GM23248 (cell line): ENCODE measurements at places on chromosomes 5 and 9.

DNA sequence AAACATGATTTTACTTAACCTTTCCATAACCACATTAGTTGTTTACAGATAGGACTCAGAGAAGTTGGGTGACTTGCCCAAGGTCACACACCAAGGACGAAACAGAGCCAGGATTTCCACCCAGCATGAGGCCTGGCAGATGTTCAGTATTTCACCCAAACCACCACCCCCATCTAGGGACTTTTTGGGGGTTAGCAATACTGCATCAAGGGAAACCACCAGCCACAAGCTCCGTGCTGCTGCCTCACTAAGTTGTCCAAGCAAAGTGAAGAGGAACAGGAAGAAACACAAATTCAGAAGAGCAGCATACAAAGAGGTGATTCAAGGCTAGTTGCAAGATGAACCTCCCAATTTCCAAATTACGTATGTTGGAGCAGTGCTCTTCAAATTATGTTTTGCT, 219.6 kb upstream of the RORB start:
- DNase-seq, result no peak

DNA sequence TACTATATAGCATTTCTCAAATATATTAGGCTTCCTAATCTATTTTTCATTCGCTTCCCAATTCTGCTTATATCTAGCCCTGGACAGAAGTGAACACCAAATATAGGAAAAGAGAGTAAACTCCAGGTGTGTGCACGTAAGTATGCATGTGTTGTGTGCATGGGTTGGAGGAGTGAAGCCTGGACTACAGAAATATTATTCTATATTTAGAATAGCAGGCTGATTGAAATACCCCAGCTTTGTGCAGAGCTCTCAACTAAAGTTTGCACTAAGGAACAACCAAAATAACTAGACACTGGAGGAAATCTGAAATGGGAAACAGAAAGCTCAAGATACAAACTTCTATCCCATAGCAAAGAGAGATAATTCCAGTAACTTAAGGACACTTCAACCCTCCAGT, 198.8 kb downstream of the MARCHF11 start:
- DNase-seq, result no peak

DNA sequence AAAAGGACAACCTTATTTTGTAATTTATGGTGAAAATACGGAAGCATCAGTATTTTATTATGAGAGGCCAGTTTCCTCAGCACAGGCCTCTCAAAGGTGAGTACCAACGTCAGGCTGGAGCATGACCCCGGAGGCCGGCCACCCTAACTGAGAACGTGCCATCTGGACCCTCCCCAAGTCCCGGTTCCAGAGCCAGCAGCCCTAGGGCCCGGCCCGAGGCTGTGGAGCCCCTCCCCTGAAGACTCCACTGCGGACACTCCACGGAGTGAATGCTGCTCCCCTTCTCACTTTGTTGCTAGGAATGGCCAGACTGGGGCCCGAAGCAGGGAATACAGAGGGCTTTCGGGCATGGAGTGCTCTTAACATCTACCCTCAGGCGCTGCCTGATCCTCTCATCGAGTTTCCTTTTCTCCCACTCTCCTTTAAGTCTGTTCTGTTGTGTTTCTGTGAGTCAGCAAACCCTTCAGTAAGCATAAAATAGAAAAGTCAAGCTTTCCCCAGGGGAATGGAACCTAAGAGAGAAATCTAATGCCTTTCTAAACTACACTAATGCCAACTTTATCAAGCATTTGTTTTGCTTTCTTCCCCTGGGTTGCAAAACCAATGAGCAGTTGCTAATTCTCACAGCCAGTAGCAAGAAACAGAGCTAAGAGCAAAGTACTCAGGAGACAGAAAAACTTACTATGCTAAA, 4.5 kb downstream of the BRD9 start:
- DNase-seq, result no peak

DNA sequence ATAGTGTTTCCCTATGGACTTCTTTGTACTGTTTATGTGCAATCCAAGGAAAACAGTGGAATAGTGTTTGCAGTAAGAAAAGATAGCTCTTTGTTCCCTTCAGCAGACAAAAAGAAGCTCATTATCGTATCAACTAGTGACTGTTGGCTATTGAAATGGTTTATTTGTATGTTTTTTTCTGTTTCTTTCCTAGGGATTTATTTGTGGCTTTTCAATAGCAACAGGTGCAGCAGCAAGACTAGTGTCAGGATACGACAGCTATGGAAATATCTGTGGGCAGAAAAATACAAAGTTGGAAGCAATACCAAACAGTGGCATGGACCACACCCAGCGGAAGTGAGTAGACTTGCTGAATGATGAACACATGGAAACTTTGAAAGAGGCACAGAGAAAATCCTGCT, 65.1 kb downstream of the SLC44A1 start:
- peak; percentile 78 for DNase-seq

GRCh38 chr9:72401396-72401795, 36.4 kb upstream of the ZFAND5 start:
- no peak for DNase-seq

DNA sequence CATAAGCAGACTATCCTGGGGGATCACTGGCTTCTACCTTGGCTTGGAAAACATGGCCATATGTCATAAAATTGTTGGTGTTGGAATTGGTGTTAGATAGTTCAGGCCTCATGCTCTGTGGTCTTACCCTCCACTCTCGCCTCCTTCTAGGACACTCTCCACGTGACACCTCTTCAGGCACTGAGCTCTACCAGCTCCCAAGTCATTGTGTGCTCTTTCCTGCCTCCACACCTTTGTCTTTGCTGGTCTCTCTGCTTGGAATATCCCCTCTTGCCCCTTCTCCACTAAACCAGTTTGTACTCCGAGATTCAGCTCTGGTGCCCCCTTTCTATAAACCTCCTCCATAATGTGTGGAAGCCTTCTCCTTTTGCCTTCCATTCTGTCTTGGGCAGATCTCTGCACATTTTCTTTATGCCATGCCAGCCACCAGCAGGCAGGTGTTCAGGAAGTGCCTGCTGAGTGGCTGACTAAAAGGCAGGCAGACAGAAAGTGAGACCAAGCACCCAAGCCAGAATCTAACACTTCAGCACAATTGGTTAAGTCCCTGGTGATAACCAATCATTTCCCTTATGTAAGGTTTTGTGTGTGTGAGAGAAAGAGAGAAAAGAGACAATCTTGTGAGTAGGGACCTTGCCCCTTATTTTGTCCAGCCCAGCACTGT, 37.7 kb downstream of the SAR1B start:
- no peak for DNase-seq

GRCh38 chr9:108158236-108158995, 668.8 kb upstream of the KLF4 start:
- no peak for DNase-seq

DNA sequence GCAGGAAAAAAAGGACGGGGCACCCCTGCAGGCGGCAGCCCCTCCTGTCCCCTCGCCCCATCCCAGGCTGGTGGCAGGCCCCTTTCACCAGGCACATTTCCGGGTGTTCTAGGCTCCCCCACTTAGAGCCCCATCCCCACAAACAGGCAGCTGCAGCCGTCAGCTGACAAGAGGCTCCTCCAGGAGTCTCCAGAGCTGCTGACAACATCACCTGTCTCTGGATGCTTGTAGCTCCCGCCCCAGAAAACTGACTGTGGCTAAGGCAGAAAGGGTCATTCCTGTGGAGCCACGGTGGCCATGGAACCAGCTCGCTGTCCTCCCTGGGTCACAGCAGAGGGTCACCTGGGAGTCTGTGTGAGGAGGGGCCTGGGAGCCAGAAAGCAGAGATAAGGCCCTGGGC, 50.9 kb downstream of the HMCN2 start:
- DNase-seq, result no peak

GRCh38 chr9:25282946-25283345, 395.3 kb downstream of the TUSC1 start:
- no peak for DNase-seq

GRCh38 chr5:42423285-42424165, at the start of gene GHR:
TSS of gene GHR (plus strand) at chr5:42423439. CDS start at chr5:42565875, 142,436 bp downstream.
- peak; percentile 95 for DNase-seq

DNA sequence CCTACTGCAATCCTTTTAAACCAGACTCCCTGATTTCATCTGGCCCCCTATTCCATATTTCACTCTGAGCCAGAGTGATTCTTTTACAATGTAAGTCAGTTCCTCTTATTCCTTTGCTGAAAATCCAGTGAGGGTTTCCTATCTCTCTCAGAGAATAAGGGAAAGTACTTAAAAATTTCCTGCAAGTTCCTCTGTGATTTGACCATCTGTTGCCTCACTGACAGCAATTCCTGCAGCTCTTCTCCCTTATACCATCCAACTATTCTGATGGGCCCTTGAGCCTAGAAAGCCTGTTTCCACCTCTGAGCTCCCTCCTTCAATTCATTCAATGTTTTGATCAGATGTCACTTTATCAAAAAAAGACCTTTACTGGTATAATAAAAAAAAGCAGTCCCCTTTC, 317.1 kb upstream of the CCNH start:
- DNase-seq, result no peak

DNA sequence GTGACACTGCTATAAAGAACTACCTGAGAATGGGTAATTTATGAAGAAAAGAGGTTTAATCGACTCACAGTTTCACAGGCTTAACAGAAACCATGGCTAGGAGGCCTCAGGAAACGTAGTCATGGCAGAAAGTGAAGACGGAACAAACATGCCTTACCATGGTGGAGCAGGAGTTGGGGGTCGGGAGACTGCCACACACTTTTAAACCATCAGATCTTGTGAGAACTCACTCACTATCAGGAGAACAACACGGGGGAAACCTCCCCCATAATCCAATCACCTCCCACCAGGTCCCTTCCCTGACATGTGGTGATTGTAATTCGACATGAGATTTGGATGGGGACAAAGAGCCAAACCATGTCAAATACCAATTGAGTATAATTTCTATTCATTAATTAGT, 2392.6 kb upstream of the C9orf72 start:
- no peak for DNase-seq

DNA sequence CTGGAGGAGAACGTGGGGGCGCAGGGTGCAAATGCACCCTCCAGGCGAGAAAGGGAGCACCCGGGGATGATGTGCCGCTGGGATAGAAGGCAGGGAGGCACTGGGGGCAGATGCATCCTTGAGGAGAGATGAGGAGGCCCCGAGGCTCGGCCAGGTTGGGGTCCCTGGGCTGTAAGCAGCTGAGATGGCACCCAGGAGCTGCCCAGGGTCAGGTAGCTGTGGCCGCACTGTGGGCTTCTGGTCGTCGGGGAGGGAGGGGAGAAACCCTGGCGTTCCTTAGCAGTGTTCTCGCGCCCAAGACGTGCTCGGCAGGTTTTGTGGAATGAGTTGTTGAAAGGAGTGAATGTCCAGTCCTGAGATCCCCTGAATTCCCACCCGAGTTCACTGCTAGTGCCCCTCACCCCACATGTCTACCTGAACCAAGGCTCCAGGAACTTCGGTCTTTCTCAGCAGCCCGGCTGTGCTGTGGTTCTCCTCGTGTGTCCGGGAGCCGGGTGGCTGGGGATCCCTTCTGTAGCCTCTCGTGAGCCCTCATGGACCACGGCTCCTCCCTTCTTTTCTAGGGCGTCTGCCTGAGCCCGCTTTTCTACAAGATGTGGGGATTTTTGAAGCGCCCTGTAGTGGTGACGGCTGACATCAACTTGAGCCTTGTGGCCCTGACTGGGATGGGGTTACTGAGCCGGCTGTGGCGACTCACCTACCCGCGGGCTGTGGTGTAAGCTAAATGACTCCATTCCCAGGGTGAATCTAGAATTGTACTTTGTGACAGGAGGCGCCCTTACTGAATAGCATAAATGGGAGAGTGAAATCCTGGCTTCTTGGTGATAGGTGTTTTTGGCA, 1.1 kb downstream of the POMT1 start:
- DNase-seq, result peak; percentile 74

GRCh38 chr5:411728-412127, 31.2 kb upstream of the EXOC3 start:
- no peak for DNase-seq

DNA sequence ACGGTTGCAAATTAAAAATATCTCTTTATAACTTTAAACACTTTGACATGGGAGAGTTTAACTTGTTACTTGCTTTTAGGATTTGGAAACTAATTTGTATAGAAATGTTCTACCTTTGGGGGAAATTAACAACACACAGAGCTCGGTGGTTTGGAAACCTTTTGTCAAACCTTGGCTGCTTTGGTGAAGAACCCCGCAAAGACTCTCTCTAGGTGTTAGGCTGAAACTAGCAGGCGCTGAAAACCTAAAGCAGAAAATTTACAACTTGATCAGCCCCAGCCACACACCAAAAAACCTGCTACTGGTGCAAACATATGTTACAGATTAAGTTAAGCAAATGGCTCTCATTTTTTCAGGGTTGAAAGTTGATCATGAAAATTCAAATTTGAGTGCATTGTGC, 25.8 kb downstream of the NR2F1 start:
- no peak for DNase-seq

GRCh38 chr5:142322747-142323479, 1.9 kb downstream of the SPRY4 start:
- DNase-seq, result peak; percentile 66

- peak; percentile 72 for DNase-seq
Measured at GRCh38 chr5:89255845-89256463, 373.0 kb upstream of the MEF2C start.

- DNase-seq, result no peak
Measured at GRCh38 chr9:92969516-92970466, 22.5 kb downstream of the FGD3 start.

GRCh38 chr9:88051138-88051537, 76.8 kb upstream of the CDK20 start:
- no peak for DNase-seq

DNA sequence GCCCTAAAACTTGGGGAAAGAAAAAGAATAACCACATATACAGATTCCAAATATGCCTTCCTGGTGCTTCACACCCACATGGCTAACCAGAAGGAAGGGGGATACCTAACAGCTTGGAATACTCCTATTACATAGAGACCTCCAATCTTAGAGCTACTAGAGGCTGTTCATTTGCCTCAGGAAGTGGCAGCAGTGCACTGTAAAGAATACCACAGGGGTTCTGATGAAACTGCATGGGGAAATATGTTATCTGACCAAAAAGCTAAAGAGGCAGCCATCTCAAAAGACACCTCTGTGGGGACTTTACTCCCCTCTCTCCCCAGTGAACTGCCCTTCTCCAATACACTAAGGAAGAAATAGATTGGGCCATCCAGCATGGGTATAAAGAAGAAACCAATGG, 66.4 kb downstream of the CDKN2A start:
- DNase-seq, result no peak

GRCh38 chr5:100576217-100576751, 41.1 kb downstream of the FAM174A start:
- peak; percentile 6 for DNase-seq

DNA sequence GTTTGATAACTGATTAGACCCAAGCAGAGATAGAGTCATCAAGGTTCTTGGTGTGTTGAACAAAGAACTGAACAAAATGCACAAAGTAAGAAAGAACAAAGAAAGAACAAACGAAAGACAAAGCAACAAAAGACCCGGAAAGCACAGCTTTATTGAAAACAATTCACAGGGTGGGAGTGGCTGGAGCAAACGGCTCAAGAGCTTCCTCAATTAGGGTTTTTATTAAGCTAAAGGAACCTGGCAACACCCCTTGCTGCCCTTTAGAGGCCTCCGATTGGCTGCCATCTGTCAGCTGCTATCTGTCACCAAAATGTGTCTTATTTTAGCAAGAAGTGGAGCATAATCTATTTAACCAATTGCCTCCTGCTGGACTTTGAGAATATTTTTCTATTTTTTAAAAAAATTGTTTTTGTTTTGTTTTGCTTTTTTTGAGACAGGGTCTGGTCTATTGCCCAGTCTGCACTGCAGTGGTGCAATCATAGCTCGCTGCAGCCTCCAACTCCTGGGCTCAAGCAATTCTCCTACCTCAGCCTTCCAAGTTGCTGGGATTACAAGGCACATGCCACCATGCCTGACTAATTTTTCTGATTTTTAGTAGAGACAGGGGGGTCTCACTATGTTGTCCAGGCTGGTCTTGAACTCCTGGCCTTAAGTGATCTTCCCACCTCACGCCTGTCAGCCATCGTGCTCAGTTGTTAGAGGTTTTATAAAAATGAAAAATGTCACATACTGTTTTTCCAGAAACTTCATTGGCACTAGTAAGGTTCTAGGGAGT, 7.7 kb upstream of the ABO start:
- DNase-seq, result no peak
